Mesenteric fat pad (tissue), 1 donor: ENCODE measurements at places on chromosomes 16 and 17. TPM values are rescaled to one million over a fixed set of nuclear protein-coding genes. Genes with fewer than 3 reads are reported as not detected.

The GLG1 gene
- 102 TPM for total RNA-seq

The RAB37 gene
- 1.3 TPM for total RNA-seq

The MMP2 gene
- total RNA-seq: 521 TPM

The WSCD1 gene
- 3.9 TPM for total RNA-seq

The TNFRSF17 gene
- total RNA-seq: not detected

The GP1BA gene
- not detected for total RNA-seq

The CLEC18A gene
- total RNA-seq: 0.61 TPM

The EPOP gene
- total RNA-seq: 2.5 TPM

The HEATR9 gene
- not detected for total RNA-seq

The LRRC37A gene
- total RNA-seq: 3.7 TPM

The HCRT gene
- not detected for total RNA-seq

The OSGIN1 gene
- total RNA-seq: 30.9 TPM

The CRYBA1 gene
- not detected for total RNA-seq
